ENCODE measurements at places on chromosomes 4 and X. TPM values are rescaled to one million over a fixed set of nuclear protein-coding genes. Genes with fewer than 3 reads are reported as not detected.

Gene ZMAT1
- total RNA-seq, result 0.36 TPM

Gene RBMXL3
- not detected for total RNA-seq

Gene WAS
- 0.57 TPM for total RNA-seq

Gene BMP3
- total RNA-seq, result 0.63 TPM

Gene RHOXF2B
- not detected for total RNA-seq

Gene CT45A9
- not detected for total RNA-seq

Gene CHM
- total RNA-seq, result 13.2 TPM

Gene GLOD5
- total RNA-seq, result not detected

Gene SOD3
- total RNA-seq, result 0.18 TPM

Gene STAP1
- total RNA-seq, result not detected

Gene TCP11X2
- total RNA-seq, result not detected

DNA sequence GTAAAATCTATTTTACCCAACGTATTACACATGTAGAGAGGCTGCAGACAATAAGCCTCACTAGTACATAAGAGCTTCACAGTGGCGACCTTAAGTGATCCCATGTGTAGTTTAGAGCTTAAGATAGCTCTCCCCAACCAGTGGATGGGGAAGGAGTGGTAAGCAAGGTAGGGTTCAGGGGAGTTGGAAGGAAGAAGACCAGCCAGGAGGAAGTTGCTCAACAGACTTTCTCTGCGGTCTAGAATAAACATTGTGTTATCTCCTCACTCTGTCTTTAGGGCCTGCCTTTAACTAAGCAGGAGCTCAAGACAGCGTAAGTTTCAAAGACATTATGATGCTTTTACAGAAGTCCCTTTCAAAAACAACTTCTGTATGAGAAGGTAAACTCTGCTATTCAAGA lies 16.8 kb downstream of the MEPE start:
- DNase-seq, result no peak

- DNase-seq, result no peak
Observed at GRCh38 chrX:155757046-155757759, 123.9 kb upstream of the VAMP7 start.

DNA sequence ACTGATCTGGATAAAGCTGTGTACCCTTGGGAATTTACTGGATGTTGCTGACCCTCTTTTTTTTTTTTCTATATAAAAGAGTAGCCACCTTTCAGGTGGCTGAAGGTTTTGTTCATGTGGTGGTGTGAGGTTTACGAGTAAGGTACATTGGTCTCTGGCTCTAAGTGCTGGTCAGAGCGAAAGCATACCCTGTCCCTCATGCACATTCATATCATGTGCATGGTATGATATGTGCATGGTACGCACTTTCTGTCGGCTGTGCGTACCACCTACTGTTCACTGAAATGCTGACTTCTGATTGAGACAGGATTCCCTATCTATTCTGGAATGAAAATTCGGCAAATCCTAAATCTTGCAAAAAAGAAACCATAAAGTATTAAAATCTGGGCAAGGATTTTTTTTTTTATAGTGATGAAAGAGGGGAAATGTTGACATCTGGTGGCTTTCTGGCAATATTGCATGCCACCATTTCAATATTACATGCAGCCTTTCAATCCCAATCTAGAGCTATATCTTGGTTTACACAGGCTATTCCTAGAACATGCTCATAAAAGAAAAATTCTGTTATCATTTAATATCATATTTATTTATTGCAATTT lies 32.8 kb downstream of the FAM149A start:
- DNase-seq, result no peak

GRCh38 chr4:25158817-25159216 lies 1.4 kb downstream of the SEPSECS start:
- no peak for DNase-seq

DNA sequence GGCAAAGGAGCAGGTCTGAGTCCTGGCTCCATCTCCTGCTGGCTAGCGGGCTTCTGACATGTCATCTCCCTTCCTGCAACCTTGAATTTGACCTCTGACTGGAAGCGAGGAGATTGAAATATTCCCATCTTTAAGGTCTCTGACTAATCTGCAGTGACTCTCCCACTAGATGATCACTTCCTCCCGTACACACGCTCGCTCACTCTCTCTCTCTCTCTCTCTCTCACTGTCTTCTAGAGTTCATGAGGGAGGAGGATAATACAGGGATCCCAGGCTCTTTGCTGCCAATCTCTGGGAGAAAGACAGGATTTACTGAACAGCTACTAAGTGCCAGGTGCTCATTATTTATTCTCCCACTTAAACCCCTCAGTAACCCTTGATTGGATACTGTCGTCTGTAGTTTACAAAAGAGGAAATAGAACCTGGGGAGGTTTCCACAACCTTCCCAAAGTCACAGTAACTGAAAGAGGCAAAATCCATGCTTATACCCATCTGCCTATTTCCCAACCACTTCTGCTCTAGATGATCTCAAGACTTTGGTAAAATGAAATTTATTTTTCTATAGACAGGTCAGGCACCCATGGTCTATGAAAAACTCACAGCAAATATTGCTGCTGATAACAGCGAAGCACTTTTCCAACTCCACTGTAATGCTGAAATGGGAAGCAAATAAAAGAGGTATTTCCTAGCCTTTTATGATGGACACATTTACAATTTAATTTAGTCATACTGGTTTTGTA lies 193.5 kb upstream of the C1QTNF7 start:
- peak; percentile 68 for DNase-seq

GRCh38 chrX:39766085-39766726 lies 331.6 kb downstream of the BCOR start:
- no peak for DNase-seq

GRCh38 chrX:43836435-43837184 lies 45.6 kb downstream of the MAOB start:
- no peak for DNase-seq

DNA sequence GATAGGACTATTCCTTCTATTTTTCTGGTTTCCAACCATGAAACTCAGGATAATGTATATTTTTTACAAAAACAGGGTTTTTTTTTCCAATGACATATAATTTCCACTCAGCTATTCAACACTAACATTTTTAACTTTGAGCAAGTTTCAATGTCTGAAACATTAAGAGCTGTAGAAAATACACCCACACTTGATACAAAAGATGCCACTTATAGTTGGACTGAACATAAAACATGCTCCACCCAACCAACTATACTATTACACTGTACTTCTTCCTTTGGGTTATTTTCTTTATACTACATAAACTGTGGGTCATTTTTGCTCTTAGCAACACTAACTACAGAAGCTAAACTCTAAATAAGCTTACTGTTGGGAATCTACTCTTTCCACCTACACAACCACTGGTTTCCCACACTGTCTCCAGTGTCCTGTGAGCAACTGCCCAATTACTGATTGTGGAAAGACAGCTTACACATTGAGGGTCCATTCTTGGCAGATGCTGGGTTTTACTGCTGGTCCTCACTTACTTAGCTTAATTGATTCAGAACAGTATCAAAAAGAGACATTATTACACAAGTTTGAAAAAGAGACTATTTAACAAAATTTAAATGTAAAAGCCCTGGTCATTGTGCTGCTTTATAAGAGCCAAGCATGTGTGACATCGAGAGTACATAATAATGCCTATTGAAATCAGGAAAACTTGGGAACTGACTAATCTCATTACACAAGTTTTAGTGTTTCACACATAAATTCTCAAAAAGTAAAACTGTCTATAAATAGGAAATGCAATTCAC lies 6.3 kb downstream of the AMMECR1 start:
- DNase-seq, result no peak

GRCh38 chrX:57121816-57122215 lies 468 bp upstream of the SPIN2B start:
- DNase-seq, result no peak

DNA sequence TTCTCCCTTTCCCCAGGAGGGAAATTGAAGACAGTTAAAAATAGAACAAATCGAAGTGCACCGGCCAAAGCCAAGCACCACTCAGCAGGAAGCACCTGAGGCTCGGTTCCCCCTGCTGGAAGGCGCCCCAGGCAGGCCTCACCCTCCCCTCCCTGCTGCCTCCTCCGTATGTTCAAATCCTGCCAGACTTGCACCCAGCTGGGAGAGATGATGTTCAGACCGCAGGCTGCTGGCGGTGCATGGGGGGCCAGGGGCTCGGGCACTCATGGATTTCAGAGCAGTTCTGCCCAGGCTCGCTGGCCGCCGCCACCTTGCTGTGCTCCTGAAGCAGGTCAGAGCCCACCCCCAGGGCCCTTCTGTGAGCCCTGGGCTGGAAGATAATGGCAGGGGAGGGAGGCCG lies 91.4 kb downstream of the DCTD start:
- no peak for DNase-seq

GRCh38 chr4:80259012-80259411 lies 7.5 kb upstream of the FGF5 start:
- DNase-seq, result no peak

DNA sequence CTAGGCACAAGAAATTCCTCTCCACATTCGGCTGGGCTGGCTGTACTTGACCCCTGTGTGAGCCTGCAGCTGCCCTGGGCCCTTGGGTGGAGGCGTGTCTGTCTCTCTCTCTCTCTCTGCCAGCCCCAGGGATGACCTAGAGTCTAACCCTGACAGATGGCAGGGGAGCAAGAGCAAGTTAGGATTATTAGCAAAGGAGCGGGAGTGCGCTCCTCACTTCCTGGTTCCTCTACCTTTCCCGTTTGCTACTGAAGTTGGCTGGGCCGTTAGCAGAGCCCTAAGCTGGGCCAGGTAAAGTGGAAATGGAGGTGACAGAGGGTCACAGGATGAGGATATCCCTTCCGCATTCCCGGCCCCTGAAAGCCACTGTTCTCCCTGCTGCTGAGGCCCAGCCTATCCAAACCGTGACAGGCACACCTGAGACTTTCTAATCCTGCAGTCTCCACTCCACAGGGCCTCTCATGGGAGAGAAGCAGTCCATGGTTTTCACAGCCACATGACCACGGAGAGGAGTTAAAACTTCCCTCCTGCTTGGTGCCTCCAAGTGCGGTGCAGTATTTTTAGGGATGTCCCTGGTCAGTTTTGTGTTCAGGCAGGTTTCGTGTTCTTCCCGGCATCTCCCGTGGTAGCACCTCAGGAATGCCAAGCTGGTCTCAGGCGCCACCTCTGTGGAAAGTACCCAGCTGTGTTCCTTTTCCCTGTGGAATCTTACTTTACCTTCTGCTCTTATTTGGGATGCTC lies 79.3 kb downstream of the CLDN22 start:
- no peak for DNase-seq

DNA sequence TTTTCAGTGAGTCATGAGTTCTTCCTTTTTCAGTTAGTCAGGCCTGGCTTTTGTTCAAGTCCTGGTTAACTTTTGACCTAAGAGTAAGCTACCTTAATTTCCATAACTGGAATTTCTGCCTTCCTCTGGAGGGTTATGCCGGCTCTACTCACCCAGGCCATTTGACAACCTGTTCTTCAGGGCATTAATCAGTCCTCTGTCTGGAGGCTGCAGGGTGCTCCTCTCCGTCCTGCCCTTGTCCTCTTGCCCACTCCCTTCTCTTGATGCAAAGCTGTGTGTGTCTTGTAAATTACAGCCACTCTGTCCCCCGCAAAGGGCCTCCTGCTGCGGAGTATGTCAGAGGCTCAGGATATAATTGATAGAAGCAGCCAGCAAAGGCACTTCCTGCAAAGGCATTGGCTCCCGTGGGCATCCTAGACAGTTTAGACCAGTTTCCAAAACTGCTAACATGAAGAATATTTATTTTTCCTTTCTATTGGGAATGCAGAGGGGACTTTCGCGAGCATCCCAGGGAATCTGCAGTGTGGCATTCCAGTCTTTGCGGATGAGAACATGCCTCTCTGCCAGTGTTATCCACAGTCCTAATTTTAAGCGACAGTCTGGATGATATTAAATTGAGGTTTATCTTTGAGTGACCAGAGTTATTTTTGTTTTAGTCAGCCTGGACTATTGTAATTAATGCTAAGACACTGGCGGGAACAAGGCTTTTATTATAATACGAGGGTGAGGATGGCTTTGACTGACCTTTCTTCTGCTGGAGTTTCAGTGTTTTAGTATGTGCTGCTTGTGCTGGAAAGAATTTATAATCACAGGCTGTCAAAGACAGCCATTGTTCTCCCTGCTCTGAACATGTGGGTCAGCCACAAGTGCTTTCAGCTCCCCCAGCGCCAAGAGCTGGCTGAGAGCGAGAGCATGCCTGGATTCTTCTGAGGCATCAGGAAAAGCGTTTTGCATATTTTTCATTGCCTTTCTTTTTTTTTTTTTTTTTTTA lies 74.2 kb downstream of the LIMCH1 start:
- peak; percentile 75 for DNase-seq

- DNase-seq, result no peak
Observed at GRCh38 chr4:10336471-10336870, 120.8 kb downstream of the ZNF518B start.

- DNase-seq, result no peak
Observed at GRCh38 chr4:121353213-121353612, 27.6 kb downstream of the QRFPR start.

GRCh38 chr4:55186700-55187099 lies 61.3 kb upstream of the KDR start:
- no peak for DNase-seq

- no peak for DNase-seq
Observed at GRCh38 chr4:122896270-122896669, 26.1 kb downstream of the NUDT6 start.

DNA sequence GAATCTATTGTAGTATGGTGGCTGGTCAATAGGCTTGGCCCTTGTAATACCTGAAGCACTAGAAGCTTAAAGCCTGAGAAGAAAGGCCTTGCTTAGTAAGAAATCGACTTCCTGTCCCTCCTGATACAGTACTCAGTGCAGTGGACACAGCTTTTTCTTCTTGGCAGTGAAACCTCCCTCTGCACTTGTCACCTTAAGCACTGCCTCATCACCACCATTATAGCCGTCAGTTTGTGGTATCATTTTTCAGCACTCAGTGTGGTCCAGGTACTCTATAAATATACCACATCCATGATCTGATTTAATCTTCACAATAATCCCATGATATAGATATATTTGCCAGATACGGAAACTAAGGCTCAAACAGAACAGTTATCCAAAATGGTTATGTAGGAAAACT lies 75.2 kb downstream of the PALLD start:
- no peak for DNase-seq

DNA sequence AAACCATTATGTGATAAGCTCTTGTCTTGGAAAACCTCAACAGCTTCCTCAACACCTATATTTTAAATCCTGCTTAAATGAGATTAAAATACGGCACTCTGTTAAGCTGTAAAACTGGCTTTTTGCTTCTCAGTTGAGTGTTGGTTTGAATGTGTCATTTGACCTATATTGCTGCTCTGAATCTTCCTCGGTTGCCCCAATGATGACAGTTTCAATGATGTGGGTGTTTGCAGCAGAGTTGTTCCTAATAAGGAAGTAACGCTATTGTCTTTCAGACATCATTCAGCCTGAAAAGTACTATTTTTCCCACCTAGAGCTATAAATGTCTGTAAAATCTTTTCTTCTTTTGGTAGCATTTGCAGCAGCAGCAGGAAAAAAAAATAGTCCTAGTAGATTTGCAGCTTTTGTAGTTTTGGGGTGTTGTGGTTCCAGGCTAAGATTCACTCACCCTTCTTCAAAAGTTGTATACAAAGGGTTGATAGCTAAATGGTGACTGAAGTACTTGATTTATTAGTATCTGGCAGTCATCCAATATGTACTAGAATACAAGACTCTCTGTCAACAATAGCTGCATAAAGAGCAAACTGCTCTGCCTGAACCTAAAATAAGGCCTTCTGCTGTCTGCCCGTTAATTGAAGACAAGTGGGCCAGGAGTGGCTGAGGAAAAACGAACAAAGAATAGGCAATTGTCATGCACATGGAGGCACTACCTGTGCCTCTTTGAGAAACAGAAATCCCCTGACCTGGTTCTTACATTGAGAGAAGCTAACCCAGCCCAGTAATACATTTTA lies 333.1 kb downstream of the IL1RAPL1 start:
- DNase-seq, result no peak

- no peak for DNase-seq
Observed at GRCh38 chr4:10962246-10962645, 277.7 kb upstream of the CLNK start.

- DNase-seq, result no peak
Observed at GRCh38 chr4:108227923-108228322, 59.2 kb upstream of the LEF1 start.

All from Daoy (cell line).